ENCODE measurements at places on chromosomes 7 and 10.

DNA sequence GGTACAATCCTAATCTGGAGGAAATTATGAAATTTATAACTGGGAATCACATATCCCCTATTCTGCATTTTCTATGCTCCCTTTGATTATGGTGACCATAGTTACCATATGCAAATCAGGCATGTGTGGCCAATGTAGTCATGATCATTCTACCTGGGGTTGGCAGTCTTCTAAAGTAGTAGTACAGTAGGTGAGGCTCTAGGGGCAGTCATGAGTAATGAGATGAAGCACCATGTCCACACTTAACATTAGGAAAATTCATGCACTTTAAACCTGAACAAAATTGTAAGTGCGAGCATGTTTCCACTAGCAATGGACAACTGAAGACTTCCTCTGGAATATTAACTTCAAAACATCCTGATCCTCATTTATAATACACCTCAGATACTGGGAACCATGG is 545.9 kb downstream of the SUGCT start:
- no peak for DNase-seq

DNA sequence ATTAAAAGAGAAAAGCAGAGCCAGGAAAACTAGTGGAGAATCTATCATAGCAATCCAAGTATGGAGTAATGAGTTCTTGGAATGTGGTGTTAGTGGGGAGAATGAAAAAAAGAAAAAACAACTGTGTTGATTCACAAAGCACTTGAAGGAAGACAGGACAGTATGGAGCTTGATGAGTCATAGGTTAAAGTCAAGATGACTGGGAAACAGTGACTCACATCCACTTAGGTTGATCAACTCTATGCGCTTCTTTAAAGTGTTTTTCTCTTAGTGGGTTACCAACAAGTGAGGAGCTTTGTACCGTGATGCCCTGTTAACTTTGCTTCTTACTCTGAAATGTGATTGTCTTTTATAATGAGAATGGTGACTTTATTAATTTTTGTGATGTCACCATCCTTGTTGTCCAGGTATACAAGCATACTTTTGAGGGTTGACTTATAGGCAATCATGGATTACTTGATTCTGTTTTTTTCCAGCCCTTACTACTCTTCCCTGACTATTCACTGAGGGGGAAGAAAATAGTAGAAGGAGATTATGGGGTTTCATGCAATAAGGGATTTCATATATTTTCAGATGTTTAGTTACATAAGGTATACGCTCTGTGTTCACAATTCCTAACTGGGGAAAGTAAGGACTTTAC is 32.1 kb upstream of the MDFIC start:
- no peak for DNase-seq

DNA sequence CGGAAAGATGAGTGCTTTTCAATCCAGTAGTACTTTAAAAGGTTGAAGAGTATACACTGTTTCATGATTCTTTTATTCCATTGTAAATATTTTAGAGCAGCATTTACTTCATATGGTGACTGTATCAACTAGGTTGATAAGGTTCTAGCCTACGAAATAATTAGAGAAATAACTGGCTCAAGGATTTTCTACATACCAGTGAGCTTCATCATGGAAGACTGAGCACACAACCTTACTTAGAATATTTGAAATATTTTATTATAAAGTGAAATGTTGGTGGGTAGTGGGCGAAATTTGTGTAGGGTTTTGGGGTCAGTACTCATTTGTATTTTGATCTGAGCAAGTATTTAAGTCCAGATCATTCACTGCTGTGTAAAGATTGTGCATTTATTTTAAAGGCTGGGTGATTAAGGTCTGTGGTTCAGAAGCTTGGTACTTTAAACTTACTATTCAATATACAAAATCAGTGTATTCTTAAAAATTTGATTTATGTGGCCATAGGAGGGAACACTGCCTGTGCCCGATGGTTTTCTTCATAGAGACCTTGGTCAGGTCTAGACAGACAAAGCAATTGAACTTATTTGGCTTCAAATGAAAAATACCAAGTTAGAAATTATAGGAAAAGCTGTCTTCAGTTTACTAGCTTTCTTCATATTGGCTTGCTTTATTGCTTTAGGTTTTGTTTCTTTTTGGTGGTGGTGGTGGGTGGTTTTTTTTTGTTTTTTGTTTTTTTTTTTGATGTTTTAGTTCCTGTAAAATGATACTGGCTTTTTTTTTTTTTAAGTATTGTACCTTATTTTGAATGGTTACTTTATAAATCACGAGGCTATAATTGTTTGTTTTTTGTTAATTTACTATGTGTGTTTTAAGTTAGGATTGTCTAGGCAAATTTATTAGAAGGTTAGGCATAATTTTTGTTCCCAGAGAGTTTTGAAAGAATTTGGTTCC is 3.0 kb downstream of the KMT2E start:
- peak; percentile 39 for DNase-seq

GRCh38 chr7:137882261-137882668 is 35.5 kb upstream of the DGKI start:
- no peak for DNase-seq

DNA sequence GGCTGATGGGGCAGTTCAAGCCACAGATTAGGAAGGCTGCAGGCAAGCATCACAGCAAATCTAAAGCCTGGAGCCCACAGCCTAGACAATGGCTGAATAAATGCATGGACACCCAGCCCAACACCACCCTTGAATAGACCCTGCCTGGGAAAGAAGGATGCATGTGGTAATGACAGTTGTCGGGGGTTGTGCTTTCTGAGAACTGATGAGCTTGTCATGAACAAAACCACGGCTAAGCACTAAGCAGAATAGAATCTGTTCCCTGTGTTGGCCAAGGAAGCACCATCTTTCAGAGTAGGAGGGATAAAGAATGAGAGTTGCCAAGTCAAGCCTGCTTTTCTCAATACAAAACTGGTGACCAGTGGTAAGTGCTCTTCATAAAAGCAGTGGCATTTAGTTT is 66.1 kb upstream of the JCAD start:
- no peak for DNase-seq

DNA sequence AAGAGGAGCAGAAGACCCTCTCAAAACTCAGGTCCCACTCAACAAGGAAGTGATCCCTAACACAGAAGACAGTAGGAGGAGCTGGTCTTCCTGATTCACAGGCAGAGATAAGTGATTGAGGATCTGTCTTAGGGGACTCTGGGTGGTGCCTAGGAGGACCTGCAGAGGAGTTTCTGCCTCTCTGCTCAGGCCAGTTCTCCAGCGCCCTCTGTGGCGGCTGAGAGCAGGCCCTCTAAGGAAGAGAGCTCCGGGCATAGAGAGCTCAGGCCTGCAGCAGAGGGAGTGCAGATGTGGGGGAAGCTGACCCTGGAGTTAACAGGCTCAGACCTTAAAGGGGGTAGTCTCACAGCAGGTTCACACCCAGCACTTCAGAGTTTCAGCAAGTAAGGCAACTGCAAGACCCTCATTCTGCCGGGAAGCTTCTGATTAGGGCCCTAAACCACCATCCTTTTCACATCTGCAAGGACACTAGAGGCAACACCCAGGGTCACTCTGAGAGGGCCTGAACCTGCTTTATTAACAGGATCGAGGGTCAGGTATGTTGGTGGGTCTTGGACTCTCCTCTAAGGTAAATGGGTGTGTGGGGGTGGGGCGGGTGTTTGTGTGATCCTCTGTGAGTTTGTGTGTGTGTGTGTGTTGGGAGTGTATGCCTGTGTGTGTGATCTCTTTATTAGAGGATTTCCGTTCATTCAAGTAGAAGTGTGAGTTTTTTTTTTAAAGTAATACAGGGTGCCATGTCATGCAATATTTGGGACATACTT is 57.6 kb upstream of the TARP start:
- DNase-seq = no peak

DNA sequence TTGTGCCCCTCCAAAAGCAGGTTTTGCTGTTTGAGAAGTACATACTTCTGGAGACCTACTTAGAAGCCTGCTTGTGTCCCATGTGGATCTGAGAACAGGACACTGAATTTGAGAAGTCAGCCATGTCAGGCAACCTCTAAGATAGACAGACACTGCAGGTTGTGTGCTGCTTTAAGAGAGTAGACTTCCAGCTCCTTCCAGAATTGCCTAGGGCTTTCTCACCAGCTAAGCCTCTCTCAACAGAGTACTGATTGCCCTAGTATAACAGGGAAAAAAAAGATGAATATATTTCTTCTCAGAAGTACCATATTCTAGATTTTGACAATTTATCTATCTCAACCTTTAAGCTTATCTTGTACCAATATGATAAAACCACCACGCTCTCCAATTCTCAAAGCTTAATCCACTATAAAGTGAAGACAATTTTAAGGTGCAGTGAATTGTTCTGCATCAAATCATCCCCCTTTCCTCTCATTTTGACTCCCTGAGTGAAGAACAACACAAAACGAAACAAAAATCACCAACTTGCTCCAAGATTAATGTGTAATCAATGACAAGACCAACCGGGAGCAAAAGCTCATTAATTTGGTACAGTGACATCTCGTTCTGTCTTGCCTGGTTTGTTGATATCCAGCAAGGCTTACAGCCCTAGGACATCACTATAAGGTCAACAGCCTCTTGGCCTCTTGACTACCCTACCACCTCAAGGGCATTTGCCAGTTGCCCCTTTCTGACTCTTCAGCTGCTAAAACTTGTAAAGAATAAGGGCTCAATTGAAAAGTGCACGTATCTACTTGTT is 214.6 kb downstream of the SORCS1 start:
- no peak for DNase-seq

Measured in DMS79 treated with DMSO at 0.1 percent for 48 hours (cell line).